ENCODE measurements at places on chromosomes 4 and X. TPM values are rescaled to one million over a fixed set of nuclear protein-coding genes. Genes with fewer than 3 reads are reported as not detected.
A peak's percentile ranks its signal among the peaks of the same experiment; 100 is the strongest.

Gene NALF2
- 0.35 TPM for polyA plus RNA-seq

Gene SFRP2
- 14.9 TPM for polyA plus RNA-seq

Gene TEX13B
- not detected for polyA plus RNA-seq

Gene GPR50
- 0.10 TPM for polyA plus RNA-seq

Gene GABRG1
- 0.18 TPM for polyA plus RNA-seq

Gene NOX1
- 0.93 TPM for polyA plus RNA-seq

Gene CORIN
- polyA plus RNA-seq = 6.2 TPM

Gene DSPP
- polyA plus RNA-seq = 0.03 TPM

DNA sequence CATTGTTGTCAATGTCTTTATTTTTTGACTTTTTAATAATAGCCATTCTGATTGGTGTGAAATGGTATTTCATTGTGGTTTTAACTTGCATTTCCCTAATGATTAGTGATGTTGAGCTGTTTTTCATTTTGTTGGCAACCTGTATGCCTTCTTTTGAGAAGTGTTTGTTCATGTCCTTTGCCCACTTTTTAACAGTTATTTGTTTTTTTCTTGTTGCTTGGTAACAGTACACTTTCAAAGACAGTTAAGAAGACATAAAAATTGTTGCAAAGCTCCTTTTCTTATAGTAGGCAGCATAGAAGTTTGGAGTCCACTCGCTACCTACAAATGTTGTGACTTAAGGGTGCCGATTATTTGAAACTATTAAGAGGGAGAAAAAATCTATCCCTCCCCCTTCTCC is 48.7 kb upstream of the SLC7A11 start:
- no peak for DNase-seq

DNA sequence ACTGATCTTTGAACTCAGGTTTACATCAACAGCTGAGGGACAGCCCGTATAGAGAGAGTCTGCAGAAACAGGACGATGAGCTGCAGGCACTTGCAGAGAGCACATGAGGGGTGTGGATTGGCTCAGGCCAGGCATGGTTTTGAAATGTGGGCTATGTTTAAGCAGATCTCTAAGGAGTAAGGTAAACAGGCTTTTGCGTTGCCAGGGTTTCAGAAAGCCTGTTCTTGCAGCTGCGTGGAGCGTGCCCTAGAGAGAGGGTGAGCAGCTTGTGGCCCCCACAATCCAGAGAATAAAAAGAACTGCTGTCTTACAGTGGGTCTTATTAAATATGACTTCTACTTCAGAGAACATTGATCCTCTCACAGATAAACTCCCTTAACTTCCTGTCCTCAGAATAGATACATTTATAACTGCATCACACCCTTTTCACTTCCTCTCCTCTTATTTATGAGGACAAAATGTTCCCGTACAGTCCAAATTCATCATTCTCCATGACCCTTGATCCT is 64.1 kb downstream of the TMA16 start:
- no peak for DNase-seq

GRCh38 chrX:138945219-138945618 is 233.7 kb upstream of the FGF13 start:
- no peak for DNase-seq

DNA sequence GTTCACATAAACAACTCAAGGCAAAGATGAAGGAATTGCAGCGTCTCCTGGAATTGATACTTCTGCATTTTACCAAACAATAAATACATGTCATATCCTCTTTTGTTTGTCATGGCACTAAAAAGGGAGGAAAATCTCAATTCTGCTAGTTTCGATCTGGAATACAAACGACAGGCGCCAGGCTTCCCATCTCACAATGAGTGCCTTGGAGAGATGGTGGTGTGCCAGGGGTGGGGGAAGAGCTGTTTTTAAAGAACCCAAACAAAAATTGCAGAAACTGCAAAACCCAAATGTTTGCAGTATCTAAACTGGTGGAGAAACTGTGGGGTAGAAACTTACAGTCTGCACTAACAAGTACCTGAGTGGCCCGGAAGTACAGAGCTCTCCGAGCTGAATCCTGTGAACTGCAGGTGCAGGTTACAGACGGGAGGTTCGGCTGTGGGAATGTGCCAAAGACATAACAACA is 53.0 kb upstream of the KLF3 start:
- DNase-seq = no peak

DNA sequence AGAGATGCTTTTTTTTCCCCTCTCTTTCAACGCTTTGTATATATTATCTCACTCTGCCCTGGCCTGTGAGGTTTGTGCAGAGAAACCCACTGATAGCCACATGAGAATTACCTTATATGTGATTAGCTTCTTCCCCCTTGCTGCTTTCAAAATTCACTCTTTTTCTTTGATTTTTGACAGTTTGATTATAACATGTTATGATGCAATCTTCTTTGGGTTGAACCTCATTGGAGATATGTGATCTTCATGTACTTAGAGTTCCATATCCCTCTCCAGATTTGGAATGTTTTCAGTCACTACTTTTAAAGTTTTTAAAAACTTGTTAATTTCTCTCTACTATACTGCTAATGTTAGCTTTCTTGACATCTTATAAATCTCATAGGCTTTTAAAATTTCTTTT is 479.5 kb upstream of the AGA start:
- DNase-seq = no peak

GRCh38 chr4:185683222-185683621 is 128.8 kb downstream of the SORBS2 start:
- DNase-seq = no peak

DNA sequence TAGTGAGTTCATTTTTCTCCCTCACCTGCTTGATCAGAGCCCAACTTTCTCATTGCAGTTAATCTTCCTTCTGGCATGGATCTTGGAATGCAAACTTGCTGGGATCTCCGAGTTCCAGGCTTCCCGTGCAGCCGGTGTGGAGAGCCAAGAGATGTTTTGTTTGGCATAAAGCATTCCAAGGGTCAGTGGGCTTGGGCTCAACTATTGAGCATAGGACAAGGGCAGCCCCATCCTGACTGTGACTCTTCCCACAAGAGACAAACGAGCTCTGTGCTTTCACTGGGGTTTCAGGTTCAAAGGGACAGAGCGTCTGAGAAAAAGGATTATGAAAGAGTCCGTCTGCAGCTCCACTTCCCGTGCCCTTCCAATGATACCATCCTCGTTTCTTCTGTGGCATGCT is 10.5 kb downstream of the TLR7 start:
- DNase-seq = no peak

DNA sequence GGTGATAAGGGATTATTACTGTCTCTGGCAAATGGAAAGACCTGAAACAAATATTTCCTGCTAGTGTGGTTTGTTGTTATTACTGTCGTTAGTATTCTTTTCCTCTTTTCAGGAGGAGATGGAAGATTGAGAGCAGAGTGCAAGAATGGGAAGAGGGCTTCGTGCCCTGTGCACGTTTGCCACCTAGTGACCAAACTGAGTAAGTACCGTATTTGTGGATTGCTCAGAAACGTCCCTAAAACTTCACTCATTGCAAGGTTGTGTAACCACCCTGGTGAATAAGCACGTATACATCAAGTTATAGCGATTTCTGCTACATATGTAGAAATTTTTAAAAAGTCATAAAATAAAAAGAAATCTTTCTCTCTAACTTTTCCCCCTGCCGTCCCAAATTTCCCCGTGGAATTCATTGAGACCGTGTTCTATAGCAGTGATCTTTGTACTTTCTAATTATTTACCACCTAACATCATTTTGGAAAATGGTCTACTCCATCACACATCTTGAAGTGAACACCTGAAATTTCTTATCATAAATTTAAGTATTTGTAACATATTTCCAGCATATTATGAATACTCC is 24.3 kb downstream of the LINC00632 start:
- DNase-seq = no peak

DNA sequence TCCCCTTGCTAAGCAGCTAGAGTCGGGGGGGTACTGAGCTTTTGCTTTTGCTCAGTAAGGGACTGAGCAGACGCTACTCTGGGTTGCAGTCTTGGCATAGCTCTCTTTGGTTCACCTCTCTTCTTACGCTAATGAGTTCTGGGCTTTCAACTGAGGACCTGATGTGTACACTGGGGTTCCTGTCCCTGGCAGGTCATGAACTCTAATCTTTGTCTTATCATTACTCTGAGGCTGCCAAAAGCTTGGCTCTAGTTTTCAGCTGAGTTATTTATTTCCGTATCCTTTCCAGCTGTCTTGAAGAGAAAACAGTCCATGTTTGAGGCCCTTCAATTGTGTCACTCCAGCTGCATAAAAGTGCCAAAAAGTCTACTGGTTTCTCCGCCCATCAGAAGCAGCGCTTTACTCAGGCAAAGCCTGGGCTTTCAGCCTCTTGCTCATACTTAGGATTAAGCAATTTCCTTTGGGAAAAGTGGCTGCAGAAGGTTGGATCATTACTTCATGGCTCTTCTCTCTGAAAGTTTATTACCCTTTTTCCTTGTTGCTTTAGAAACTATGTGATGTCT is 121.0 kb upstream of the STOX2 start:
- no peak for DNase-seq

DNA sequence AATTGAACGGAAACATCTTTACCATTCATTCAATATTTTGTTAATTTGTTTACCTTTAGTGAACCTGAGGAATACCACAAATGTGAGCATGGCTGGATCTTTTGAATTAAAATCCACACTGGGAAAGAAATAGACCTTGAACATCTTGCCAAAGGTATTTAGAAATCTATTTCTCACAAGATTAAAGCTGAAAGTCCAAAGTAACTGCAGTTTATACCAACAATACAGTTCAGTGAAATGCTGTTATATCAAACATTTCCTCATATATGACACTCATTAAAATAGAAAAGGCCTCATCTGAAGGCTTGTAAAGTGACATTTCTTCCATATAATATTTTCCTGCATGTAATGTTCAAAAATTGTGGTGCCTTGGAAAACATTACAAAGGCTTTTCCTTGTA is 166.5 kb upstream of the HAND2 start:
- no peak for DNase-seq

DNA sequence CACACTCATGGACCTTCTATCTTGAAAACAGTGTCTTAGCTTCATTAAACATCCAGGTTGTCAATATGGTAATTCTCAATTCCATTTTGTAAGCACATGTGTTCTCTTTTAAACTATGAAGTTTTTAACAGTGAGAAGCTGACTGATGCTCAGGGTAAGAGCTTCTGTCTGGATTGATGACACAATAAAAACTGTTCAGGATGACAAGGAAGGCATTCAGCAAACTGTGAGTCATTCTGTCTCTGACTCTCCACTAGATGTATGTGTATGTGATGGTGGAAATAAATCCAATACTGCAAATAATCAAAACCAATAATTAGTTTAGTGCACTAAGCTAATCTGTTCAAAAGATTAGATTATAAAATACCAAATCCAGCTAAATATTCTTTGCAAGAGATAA is 115.3 kb upstream of the ARX start:
- DNase-seq = no peak

DNA sequence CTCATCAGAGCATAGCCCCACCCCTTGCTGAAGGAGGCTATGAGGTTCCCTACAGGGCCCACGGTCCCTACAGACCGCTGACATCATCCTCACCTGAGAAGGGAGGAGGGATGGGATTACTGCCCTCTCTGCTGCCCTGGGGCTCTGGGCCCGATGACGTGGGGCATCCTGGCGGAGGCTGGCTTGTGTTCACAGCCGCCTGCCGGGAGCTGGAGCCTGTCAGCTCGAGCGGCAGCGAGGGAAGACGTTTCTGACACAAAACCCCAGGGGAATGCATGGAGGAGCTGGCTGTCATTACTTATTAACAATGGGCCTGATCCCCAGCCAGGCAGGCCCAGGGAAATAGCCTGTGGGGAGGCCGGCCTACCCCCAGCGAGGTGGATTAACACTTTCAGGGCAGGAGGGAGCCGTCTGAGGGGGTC is 106.6 kb upstream of the ATP6AP2 start:
- peak; percentile 46 for DNase-seq

DNA sequence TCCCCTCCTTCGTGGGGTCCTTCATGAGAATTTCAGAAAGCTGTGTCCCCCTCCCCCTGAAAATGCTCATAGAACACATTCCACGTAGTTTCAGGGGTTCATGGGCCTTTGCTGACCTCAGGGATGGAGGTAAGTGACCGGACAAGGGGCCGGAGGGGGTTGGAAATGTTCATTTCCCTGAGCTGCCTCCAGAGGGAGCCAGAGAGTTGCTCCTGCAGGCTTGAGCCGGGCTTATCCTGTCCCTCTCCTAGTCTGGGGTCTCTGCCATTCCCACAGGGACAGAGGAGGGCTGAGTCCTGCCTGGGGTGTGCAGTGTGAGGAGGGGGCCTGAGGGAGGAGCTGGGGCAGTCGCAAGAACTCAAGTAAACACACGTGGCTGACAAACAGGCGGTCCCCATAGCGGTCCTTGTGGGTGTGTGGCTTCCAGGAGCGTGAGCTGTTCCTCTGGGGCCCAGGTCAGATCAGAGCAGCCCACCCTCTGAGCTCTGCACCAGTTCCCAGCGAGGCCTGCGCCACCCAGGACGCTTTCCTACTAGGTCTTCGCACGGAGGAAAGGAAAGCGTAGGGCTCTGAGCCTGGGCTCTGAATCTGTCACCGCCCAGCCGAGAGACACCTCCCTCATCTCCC is 62.5 kb downstream of the WFS1 start:
- DNase-seq = no peak

DNA sequence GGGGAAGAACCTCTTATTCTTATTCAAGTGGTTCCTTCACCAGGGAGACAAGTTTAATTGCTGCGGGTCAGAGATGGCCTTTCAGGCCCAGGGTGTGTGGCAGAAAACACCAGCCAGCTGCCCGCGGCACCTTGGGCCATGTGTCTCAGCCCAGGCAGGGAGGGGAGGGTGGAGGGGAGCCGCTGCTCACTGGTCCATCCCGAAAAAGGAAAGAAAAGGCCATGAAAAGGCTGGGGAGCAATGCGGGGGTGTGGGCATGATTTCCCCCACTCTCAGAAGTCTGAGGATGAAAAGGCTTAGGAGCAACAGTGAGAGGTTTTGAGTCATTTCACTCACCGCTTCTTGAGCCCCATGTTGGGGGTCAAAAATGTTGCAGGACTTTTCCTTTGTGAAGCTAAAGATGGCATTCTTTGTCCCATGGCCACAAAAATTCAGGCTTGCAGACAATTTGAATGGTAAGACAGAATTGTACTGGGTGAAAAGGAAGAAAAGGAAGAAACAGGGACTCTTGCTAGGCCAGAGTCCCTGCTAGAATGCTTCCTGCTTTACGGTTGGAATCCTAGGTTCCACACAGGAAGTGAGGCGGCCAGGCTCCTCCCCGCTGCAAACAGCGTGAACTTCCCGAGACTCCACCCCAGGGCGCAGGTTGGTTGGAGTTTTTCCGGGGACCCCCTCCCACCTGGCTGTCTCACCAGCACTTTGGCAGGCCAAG is 17.4 kb upstream of the FAM47E start:
- no peak for DNase-seq
